Gastroesophageal sphincter (tissue), 4 donors: ENCODE measurements at places on chromosomes 1 and 21.
A peak's percentile ranks its signal among the peaks of the same experiment; 100 is the strongest.

- ATAC-seq, result peak; percentile 81
Measured at GRCh38 chr1:223748773-223749733, 36.7 kb downstream of the CAPN2 start.

DNA sequence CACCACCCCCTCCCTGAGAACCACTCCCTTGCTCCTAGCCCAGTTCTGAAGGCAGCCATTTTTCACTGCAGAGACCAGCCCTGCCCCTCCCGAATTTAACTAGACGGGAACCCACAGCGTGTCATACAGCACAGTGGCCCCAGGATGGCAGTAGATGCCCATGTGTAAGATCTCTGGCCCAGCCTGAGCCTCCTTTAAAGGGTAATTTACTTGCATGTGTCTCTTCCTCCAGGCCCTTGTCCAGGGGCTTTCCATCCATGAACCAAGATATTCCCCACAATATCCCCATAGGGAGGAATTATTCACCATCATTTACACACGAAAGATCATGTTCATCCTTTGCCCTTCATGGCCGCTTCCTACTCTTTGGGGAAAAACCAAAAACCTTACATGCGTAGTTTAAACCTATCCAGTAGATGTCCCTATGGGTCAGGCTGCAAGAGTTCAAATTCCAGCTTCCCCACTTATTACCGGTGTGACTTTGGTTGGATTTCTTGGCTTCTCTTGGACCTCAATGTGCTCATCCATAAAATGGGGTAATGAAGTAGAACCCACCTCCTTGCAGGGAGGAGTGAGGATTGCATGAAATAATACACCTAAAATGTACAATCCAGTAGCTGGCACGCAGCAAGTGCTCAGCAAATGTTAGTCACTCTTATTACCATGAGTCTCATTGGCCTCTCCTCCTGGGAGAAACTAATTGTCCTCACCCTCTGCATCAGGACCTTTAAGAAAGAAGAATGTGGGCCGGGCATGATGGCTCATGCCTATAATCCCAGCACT is 4.0 kb upstream of the LACTBL1 start:
- ATAC-seq, result peak; percentile 62

GRCh38 chr1:33880305-33880704 is 16.4 kb downstream of the HMGB4 start:
- ATAC-seq, result no peak

DNA sequence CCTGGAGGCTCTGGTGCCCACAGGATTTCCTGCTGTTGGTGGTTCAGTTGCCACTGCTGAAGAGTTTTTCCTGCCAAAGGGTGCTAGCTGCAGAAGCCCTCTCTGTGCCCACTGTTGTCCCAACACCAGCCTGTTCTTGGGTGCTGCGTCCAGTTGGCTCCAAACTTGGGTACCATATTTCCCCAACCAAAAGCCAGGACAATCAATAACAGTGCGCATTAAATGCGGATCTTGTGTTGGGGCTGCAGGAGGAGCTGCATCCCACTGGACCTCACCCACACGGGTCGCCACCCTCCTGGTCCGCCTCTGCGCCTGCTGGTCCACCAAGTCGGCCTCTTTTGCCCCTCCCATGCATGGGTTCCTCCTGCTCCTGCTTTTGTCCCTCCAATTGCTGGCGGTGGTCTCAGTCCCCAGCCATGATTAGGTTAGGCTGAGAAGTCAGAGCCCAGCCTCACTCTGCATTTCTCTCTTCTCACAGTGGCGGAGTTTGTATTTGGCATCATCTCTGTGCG is 9.8 kb downstream of the ABCG1 start:
- no peak for ATAC-seq

DNA sequence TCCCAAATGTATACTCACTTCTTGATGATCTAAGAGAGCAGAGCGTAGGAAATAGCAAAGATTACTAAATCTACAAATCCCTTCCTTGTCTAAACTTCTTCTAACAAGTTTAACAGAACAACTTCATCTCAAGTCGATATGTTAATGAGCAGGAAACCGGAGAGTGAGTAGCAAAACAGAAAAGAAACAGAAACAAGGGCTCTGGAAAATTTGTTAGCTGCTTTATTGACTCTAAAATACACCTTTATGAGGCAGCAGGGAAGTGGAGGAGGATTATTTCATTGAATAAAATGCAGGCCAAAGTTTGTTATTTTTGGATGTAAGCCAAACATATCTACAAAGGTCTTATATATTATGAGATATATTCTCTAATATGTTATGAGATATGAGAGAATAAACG is 192.4 kb downstream of the LRRIQ3 start:
- ATAC-seq, result no peak
